CD4-positive, alpha-beta T cell treated with Interleukin-15 for 4 hours (primary cell): ENCODE measurements at places on chromosomes 5 and 9.

GRCh38 chr9:134220311-134220710 is 55.9 kb upstream of the RNU6ATAC start:
- no peak for DNase-seq

DNA sequence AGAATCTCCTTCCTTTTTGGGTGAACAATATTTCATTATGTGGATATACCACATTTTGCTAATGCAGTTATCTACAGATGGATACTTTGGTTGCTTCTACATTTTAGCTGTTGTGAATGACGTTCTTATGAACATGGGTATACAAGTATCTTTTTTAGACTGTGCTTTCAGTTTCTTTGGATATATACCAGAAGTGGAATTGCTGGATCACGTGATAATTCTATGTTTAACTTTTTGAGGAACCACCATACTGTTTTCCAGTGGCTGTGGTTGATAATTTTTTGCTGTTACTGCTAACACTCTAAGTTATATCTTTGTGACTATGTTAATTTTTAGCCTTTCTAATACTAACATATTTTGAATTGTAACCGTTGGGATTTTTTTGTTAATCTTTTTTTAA is 12.5 kb downstream of the WDR70 start:
- DNase-seq = no peak

GRCh38 chr5:173408946-173409345 is 80.7 kb upstream of the STC2 start:
- DNase-seq = no peak

- DNase-seq = no peak
These were observed 24.1 kb downstream of the UBE2QL1 start for GRCh38 chr5:6472792-6473191.

GRCh38 chr9:112764344-112764743 is 13.8 kb downstream of the SNX30 start:
- no peak for DNase-seq

DNA sequence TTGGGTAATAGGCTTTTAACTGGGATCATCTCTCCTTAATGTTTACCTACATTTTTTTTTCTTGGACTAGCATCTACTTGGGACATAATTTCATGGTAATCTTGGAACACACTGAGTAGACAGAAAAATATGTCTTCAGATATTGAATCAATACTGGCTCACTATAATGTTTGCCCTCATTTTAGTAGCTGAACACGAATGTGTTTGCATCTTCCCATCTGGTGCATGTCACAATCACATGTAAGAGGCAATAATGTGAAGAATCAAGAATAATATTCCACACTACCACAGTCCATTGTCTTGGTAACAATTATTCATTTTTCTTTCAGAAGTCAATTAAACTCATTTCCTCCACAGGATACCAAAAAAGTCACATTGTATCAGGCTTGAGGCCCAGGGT is 382.7 kb upstream of the CDH10 start:
- DNase-seq = no peak

- DNase-seq = no peak
These were observed 240.3 kb downstream of the FANCC start for GRCh38 chr9:95077053-95077765.

- no peak for DNase-seq
These were observed 113.1 kb upstream of the TBC1D2 start for GRCh38 chr9:98368366-98369065.

DNA sequence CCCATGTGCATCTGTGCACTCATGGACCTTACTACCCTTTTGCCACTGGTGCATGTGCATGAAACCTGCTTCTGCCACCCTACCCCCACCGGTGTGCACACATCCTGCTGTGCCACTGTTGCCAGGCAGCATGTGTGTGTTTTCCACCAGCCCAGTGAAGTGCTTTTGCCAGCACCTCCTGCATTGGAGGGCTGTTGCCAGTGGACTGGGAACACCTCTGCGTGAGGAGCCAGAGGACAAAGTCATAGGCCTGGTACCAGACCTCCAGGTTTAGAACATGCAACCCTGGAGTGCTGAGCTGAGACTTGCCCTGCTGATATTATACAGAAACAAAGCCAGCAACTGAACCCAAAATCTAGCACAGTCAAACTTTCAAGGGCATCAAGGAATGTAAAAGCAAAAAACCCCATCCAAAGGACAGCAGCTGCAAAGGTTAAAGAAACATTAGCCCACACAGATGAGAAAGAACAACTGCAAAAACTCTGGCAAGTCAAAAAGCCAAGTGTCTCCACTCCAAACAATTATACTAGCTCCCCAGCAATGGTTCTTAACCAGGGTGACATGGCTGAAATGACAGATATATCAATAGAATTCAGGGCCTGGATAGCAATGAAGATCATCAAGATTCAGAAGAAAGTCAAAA is 70.6 kb upstream of the PTPN3 start:
- no peak for DNase-seq

- no peak for DNase-seq
These were observed 479.4 kb upstream of the MPDZ start for GRCh38 chr9:13758936-13759335.

DNA sequence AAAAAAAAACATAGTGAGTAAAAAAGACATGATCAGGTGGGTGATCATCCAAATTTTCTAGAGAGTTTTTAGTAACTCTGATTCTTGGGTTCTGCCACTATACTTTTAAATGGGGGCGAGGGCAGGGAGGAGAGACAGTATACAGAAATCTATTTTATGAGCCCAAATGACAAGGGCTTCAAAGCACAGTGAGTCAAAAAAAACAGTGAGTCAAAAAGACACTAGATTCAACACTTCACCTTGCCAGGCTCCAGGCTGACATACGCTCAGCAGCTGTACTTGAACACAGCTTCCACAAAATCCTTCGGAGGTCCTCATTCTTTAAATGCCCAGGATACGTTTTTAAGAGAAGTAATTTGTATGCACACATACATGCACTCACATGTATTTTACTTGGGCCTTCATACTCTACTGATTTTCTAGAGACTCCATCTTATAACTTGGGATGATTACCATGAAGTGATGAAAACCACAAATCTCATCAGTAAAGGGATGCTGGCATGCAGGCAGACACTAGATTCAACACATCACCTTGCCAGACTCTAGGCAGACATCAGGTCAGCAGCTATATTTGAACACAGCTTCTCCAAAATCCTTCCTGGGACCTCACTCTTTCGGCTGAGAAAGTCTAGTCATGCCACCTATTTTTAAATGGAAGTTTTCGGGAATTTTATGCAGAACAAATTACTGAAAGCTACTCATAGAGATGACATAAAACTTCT is 28.8 kb downstream of the NR3C1 start:
- no peak for DNase-seq

GRCh38 chr5:97417986-97418385 is 234.9 kb upstream of the RIOK2 start:
- DNase-seq = no peak

DNA sequence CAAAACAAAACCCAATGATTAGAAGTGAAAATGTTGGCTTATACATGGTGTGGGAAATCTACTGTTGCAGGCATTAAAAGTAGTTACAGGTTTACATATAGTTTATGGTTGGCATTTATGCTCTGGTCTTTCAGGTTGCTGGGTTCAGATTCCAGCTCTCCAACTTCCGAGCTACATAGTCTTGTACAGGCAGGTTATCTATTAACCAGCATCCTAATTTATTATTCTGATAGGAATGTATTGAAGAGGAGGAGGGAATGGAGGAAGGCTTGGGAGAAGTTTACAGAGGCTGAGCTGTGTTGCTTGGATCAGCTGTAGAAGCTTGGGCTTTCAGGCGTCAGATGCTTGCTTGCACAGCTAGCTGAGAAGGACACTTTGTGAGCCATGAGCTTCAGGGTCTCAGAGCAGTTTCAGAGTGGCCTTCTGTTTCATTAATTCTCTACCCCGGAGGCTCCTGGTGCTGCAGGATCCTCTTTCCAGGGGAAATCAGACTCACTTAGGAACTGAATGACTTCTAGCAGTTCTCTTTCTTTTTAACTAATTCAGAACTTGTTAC is 11.7 kb upstream of the ERBIN start:
- no peak for DNase-seq

- no peak for DNase-seq
These were observed 128.5 kb upstream of the FAM174A start for GRCh38 chr5:100406640-100407039.

GRCh38 chr5:39906146-39906545 is 481.4 kb upstream of the DAB2 start:
- DNase-seq = no peak

GRCh38 chr9:95098391-95098921 is 219.1 kb downstream of the FANCC start:
- DNase-seq = no peak

- DNase-seq = no peak
These were observed 140.4 kb upstream of the WWC1 start for GRCh38 chr5:168151041-168151440.

DNA sequence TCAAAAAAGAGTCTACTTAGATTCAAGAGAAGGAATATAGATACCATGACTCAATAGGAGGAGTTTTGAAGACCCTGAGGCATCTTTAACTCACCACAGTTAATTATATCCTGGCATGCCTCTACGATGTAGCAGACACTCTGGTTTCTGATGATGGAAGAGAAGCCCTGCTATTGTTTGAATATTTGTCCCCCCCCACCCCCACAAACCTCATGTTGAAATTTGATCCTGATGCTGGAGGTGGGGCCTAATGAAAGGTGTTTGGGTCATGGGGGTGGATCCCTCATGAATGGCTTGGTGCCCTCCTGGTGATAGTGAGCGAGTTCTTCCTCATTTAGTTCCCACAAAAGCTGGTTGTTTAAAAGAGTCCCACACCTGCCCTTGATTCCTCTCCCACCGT is 147.9 kb upstream of the TBCA start:
- no peak for DNase-seq

DNA sequence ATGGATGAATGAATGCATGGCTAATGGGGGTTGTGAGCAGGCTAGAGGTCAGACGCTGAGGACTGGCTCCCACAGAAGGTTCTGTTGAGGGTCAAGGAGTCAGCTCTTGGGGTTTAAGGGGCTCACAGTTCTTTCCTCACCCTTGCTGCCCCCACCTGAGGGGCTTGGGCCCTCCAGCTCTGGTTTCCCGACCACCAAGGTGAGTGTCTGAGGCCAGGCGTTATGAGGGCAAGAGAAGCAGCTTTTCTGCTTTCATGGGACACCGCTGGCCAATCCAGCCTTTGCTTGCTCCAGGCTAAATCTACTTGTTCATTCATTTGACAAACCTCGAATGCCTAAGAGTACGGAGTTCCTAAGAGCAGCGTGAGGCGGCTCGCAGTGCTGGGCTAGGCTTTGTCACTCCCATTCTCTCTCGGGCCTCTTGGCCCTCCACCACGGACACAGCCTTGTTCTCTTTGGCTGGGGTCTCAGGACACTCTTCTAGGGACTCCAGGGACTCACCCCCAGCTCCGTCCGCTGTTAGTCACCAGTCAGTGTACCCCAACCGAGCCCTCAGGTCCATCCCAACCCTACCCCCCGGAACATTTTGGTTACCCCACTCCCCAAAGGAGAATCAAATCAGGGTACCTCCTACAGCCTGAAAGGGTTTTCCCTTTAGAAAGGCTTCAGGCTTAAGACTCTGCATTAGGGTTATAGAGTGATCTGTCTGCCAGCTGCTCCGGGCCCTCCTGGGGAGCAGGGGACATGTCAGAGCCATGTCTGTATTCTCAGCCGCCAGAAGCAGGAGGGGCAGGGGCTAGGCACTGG is 210.1 kb upstream of the MVB12B start:
- no peak for DNase-seq
